ENCODE measurements at places on chromosomes 4 and X.

DNA sequence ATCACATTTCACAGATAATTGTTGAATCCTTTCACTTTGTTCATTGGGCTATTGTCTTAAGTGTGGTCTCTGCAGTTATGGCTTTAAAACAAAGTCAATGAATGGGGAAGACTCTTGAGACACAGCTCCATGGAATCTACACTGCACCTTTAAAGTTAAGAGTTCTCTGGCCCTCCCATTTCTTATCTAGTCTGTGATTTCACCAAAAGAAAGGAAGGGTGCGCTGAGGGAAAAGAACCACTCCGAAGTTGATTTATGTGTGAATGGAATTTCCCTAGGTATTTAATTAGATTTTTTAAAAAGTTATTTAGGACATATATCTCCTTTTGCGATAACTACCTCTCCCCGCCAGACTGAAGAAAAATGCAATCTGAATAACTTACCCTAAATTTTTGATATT is 2.5 kb downstream of the SEPTIN11 start:
- no peak for DNase-seq

GRCh38 chrX:121635141-121635540 is 587.7 kb downstream of the GLUD2 start:
- no peak for DNase-seq

DNA sequence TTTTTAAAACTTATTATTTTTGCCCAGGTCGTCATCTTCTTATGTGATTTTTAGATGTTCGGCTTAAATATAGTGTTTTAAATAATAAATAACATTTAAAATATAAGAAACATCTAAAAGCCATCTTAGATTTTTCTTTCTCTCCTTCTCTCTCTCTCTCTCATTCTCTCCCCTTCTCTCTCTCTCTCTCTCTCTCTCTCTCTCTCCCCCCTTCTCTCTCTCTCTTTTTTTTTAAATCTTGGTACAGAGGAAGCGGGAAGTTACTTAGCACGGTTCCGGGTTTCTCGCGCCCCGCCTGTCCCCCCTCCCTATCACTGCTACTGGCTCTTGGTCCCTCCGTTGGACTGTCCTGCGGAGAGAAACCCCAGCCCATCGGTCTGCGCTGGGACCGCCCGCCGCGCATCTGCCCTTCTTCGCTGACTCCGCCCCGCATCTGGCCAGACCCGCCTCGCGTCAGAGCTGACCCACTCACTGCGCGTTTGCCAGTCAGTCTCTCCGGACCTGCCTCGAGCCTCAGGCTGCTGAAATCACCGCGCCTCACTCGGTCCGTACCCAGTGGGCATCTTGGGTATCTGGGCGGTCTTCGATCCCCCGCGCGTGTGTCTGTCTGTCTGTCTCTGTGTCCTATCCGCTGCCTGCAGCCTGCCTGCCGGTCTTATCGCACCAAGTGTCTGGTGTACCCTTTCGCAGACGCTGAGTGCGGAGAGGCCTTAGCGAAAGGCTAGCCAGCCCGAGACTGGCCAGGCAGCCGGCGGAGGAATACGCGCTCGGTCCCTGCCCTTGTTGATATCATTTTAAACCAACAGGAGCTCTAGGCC is at the start of gene PABPC5:
PABPC5 (plus strand) TSS at position 489 of the 818 bp plus-strand sequence. CDS start 739 bp downstream, outside the sequence.
- peak; percentile 77 for DNase-seq

GRCh38 chr4:66178906-66179305 is 508.6 kb upstream of the EPHA5 start:
- DNase-seq, result no peak

DNA sequence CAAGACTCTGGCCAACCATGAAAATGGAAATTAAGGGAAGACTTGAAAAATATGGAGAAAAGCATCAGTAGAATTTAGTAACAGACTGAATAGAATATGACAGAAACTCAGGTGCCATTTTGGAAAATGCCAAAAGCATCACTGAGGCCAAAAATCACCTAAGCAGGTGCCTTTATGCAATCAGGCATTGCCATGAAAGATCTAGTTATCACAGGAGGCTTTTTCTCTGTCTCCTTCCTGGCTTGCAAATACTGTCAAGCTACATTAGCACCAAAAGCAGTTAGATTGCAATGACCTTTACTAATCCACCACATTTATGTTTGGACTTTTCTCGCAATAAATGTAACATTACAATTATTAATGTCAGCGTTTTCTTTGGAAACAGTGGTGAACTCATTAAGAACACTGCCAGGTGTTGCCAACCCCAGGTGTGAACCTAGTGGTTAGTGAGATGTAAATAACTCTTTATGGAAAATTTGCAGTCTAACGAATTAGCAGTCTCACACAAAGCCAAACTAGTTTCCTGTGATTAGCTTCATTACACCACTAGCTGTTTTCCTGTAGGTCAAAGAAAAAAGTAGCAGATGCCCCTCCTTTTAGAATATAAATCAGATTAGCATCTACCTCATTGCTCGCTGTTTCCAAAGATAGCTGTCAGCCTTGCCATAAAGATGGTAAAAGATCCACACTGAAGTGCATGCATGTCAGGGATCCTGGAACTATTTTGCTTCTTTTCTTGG is 1568.4 kb upstream of the TENM3 start:
- DNase-seq, result no peak

- DNase-seq, result peak; percentile 76
Measured at GRCh38 chrX:130174045-130174704, 2.4 kb downstream of the RAB33A start.

- no peak for DNase-seq
Measured at GRCh38 chrX:130552444-130553073, 150.8 kb downstream of the RBMX2 start.

DNA sequence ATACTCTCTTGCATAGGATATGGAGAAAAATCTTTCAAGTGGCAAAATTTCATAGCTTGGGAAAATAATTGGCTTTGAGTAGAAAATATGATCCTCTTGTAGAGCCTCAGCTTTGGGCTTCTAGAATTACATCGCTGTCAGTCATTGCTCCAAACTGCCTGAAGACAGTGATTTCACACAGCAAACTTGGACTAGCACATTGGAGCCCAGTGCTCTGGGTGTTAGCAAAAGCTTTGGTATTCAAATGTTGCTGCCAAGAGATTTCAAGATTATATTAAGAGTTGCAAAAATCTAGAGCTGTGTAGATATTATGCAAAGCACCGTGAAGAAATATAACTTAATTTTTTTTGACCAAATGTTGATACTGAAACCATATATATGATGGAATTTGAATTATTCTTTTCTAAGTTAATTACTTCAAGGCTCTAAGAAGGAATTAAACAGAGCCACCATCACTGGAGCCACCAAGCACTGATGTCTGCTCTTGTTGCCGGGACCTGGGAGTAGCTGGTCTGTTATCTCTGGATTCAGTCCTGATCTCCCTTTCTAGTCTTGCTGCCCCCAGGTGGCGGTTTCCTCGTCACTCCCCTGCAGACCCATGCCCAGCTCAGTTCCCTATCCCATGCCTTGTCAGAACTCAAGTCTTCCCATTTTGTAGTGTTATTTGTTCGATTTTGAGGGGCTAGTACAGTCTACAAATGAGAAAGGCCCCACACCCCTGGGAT is 260.7 kb upstream of the SFRP2 start:
- peak; percentile 43 for DNase-seq

DNA sequence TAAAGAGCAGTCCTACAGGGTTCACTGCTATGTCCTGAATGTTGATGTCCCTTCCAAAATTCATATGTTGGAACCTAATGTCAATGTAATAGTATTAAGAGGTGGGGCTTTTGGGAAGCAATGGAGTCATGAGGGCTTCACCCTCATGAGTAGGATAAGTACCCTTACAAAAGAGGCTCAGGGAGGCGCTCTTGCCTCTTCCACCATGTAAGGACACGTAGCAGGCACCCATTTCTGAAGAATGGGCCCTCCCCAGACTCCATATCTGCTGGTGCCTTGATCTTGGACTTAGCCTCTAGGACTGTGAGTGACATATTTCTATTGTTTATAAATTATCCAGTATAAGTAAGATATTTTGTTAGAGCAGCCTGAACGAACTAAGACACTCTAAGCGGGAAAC is 15.8 kb downstream of the MED28 start:
- peak; percentile 11 for DNase-seq

DNA sequence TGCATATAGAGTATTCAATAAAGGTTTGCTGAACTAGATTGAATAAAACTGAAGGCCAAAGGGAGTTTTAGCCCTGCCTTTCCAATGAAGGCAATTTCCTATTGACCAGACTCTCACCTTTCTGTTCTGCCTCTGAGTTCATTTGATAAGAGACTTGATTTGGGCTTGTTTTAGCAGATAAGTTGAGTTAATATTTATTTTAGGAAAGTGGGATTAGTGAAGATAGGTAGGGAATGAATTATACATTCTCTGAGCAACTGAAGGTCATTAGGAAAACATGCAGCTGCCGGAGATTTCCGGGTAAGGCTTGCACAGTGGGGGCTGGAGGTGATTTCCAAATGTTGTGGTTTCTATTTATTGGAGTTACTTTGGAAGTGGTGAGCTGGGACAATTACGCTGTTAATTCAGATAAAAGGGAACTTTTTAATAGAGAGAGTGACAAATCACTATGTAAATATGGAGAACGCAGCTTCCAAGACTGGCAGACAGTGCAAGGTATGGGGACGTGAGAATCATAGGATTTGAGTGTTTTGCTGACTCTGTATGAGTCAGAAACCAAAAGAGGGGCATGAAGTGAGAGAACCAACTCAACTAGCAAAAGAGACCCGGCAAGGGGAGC is 553.6 kb upstream of the BOD1L1 start:
- no peak for DNase-seq
